ENCODE measurements at places on chromosomes 4 and X. TPM values are rescaled to one million over a fixed set of nuclear protein-coding genes. Genes with fewer than 3 reads are reported as not detected.

VCX3B gene
- not detected for total RNA-seq

- no peak for DNase-seq
Observed at GRCh38 chr4:159239629-159240028, 136.8 kb downstream of the RAPGEF2 start.

CXCL10 gene
- total RNA-seq, result 31.6 TPM

- DNase-seq, result no peak
Observed at GRCh38 chr4:92299152-92299551, 4.6 kb upstream of the GRID2 start.

GRCh38 chr4:155071962-155072361 is 136.5 kb upstream of the NPY2R start:
- no peak for DNase-seq

RPL9 gene
- 1,439 TPM for total RNA-seq

GRCh38 chrX:112641449-112641848 is 38.3 kb downstream of the LHFPL1 start:
- no peak for DNase-seq

DNA sequence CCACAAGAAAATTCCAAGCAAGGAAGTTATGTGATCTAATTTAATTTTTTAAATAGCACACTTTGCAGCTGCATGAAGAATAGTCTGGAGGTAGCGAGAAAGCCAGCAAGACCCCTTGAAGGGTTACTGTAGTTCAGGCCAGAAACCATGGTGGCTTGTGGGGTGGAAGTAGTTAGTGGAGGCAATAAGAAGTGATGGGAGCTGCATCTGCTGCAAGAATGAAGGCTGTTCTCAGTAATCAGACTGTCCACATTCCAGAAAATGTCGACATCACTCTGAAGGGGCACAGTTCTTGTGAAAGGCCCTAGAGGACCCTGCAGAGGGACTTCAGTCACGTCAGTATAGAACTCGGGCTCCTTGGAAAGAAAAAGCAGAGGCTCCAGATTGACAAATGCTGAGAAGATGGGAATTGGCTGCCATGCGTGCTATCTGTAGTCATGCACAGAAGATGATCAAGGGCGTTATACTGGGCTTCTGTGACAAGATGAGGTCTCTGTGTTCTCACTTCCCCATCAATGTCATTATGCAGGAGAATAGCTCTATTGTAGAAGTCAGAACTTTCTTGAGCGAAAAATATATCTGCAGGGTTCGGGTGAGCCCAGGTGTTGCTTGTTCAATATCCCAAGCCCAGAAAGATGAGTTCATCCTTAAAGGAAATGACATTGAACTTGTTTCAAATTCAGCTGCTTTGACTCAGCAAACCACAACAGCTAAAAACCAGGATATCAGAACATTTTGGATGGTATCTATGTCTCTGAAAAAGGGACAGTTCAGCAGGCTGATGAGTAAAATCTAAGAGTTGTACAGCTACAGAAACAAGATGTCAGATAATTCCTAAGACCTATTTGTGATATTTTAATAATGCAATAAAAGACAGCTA is 254.2 kb downstream of the CBR4 start:
- no peak for DNase-seq

PPP2R2C gene
- total RNA-seq, result not detected

GRCh38 chrX:12751887-12752286 is 39.3 kb upstream of the PRPS2 start:
- no peak for DNase-seq

RIBC1 gene
- 1.9 TPM for total RNA-seq

- DNase-seq, result no peak
Observed at GRCh38 chr4:150205016-150205415, 126.8 kb downstream of the DCLK2 start.

GRCh38 chrX:38311743-38312142 is 15.6 kb downstream of the RPGR start:
- no peak for DNase-seq

GRCh38 chrX:19616959-19617358 is 101.7 kb upstream of the MAP3K15 start:
- no peak for DNase-seq

GLRB gene
- 7.2 TPM for total RNA-seq

GRCh38 chr4:4704267-4704666 is 155.2 kb upstream of the MSX1 start:
- DNase-seq, result no peak

DNA sequence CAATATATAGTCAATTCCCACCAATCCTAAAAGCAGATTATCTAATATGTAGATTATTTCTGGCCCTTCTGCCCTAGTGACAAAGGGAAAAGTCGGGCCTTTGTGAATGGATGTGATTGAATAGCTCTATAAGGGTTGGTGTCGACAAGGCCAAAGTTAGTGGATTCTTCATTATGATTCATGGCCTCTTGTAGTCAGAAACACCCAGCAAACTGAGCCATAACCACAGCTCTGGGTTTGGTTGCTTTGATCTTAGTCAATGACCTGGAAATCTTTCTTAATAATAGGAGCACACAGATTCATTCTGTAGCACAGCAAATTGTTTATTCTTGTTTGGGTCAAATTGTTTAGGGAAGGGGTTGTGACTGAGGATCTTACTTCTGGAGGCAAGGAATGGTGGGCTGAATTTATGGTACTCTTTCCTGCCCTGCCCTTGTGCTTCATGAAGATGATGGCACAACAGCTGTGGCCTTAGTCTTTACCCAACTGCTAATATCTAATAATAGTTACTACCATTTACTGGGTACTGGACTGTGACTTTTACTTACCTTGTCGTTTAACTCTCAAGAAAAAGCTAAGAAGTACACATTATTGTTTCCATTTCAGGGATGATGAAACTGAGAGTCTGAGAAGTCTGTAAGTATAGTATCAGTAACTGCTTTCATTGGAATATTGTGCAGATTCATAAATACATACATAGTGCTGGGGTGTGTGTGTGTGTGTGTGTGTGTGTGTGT is 74.0 kb downstream of the AFF2 start:
- no peak for DNase-seq

- DNase-seq, result peak; percentile 28
Observed at GRCh38 chr4:25144870-25145481, 15.3 kb downstream of the SEPSECS start.

- no peak for DNase-seq
Observed at GRCh38 chr4:186810613-186811150, 87.0 kb upstream of the FAT1 start.

ADGRA3 gene
- 17.6 TPM for total RNA-seq

DNA sequence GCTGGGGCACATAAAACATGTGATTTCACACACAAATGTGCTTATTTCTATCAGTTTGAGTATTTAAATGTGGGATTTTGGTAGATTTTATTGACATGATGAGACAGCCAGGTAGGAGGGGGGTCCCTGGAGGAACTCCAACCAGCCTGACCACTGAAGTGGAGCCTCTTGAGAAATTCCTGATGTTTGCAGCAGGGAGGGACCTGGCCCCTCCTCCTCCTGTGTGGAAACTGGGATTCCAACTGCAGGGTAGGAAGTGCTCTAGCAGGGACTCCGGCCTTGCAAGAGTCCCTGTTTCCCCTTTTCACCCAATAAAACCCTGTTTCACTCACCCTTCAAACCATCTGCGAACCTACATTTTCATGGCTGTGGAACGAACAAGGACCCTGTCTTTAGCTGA is 2224.0 kb upstream of the AGA start:
- no peak for DNase-seq

DNA sequence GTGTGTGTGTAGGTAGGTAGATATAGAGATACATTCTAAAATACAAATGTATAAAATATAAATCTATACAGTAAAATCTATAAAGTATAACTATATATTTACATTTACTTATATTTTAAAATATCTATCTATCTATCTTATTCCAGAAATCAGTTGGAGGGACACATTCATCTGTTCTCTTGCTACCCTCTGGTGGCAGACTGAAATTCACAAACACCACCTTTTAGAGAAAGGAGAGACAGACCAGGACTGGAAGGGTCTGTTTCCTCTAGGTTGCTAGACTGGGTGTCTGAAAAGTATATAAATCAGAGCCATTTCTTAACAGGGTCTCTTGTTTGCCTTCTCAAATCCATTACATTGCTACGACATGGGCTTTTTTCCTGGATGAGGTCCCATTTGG is 343.0 kb downstream of the OPHN1 start:
- DNase-seq, result no peak

DNA sequence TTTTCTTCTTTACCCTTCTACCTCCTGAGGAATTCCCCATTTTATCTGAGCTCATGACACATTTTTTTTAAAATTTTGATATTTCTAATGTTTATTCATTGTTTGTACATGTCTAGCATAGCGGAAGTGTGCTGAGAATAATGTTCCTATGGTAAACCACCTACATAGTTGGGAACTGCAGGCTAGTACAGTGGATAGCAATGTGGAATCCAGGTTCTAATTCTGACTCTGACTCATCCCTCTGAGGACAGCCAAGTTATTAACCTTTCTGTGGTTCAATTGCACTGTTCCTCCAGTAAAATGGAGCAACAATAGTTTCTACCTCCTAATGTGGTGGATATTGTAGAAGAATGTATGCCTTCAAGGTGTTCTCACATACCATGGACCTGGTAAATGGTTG is 20.6 kb upstream of the APELA start:
- DNase-seq, result no peak

DNA sequence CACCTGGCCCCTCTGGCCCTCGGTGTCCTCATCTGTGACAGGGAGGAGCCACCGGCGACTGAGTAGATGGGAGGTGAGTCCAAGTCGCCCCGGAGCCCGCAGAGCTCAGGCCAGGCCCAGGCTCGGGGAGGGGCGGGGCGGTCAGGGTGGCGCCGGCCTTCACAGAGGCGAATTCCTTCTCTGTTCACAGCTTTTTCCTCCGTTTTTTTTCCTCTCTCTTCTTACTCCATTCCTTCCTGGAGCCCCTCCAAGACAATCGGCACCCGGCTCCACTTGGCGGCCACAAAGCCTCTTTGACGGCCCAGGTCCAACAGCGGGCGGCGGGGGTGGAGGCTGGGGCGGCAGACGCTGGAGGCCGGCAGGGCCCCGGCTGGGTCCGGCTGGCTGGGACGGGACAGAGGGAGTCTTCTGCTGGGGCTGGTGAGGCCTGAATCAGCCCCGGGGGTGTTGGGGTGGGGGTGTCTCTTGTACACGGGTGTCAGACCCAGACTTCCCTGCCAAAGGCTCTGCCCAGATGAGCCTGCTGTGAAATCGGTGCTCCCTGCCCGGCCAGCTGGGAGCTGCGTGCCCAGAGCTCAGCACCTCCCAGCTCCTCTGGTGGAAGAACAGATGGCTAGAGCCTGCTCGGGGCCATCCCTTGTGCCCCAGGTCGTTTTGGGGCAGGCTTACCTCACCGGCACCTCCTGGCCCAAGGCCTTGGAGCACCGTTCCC is 22.6 kb downstream of the FGFRL1 start:
- DNase-seq, result peak; percentile 88

- DNase-seq, result no peak
Observed at GRCh38 chr4:101643186-101643837, 147.2 kb upstream of the BANK1 start.

CT45A2 gene
- not detected for total RNA-seq

- DNase-seq, result no peak
Observed at GRCh38 chr4:1058997-1059665, 47.7 kb downstream of the FGFRL1 start.

SCML1 gene
- 7.7 TPM for total RNA-seq

GRCh38 chr4:155487210-155487609 is 110.4 kb upstream of the MAP9 start:
- no peak for DNase-seq

DNA sequence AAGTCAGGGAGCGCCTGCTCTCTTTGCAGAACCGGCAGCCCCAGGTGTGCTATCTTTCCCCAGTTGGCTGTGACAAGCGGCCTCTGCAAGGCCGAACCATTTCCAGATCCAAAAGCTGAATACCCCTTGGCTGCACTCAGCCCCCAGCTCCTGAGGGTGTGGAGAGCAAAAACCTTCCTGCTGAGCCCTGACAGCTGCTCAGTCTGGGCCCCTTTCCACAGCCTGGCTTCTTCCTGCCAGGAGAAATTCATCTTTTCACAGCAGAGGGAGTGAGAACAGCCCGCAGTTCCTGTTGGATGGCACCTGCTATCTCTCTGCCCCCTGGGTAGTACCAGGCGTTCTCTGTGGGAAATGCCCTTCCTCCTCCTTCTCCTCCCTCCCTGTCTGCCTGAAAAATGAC is 78.4 kb downstream of the DRD5 start:
- no peak for DNase-seq
